ENCODE measurements at places on chromosomes 5 and 9. TPM values are rescaled to one million over a fixed set of nuclear protein-coding genes. Genes with fewer than 3 reads are reported as not detected.

DNA sequence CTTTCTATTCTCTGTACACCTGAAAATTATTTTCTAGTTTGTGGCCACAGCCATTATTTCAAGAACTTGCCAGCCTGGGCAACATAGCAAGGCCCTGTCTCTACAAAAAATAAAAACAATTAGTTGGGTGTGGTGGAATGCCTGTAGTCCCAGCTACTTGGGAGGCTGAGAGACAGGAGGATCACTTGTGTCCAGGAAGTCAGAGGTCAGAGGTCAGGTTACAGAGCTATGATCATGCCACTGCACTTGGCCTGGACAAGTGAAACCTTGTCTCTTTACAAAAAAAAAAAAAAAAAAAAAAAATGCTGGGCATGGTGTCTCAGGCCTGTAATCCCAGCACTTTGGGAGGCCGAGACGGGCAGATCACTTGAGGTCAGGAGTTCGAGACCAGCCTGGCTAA, 58.3 kb downstream of the HMGCR start:
- DNase-seq, result no peak

DNA sequence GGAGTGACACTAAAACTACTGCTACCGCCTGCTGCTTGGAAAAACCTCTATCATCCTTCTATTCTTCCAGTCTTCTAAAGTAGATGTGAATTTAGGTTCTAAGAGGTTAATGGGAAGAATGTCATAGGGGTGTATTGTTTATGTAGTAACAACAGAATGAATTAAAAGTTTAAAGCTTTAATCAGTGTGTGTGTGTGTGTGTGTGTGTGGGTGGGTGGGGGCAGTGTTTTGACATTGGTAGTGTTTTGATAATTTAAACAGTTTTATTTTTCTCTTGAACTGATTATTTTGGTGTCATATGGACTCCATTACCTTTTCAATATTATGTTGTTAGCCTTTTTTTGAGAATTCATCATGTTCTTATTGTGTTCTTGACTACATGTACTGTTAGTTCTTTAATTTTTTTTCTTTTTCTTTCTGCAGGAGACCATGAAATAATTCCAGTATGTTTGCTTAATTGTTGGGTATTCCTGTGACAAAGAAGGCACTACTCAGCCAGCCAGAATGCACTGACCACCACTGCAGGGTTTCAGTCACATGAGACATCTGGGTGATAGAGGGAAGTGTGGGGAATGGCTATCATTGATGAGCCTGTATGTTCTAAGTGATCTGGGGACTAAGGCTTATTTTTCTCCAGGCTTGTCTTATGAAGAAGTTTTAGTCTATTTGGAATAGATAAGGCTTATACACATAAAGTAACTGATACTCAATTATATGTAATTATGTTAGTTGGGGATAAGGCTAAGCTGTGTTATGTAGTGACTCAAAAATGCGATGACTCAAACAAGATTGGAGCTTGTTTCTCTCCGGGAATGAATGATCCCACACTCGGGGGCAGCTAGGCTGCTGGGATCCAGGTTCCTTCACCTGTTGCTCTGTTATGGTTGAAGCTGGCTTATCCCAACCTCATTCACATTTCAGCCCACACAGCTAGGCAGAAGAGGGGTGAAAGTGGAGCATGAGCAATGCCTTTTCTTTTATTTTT, 50.2 kb upstream of the ACTBL2 start:
- no peak for DNase-seq

PPIP5K2 gene
- total RNA-seq, result 67.6 TPM

PCDHGA12 gene
- 2.1 TPM for total RNA-seq

- no peak for DNase-seq
Measured at GRCh38 chr5:8843771-8844170, 702.1 kb downstream of the SEMA5A start.
